Progenitor cell of endocrine pancreas (in vitro differentiated cells): ENCODE measurements at places on chromosomes 2 and 18.

DNA sequence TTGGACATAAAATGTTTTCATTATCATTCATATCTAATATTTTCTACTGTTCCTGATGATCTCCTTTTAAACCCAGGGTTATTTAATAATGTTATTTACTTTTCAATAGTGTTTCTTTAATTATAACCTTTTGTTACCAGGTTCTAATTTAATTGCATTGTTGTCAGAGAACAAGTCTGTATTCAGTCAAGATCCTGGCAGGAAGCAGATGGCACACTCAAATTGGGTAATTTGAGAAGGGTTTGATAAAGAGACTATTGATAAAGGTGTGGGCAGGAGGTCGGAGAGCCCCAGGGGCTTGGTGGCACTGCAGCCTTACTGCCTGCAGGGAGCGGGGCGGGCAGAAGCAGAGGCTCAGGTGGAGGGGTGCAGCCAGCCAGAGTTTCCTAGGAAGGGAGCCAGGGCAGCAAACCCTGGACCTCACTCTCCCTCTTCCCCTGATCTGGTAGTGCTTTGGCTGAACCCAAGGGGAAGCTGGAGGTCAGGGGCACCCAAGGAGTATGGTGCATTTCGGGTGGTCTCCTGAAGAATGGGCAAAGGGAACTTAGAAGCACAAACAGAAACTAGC lies 2.3 kb upstream of the KIF1A start:
- peaks cover 65% of the 10 kb centered on the region for H3K27me3 ChIP-seq
- H3K36me3 ChIP-seq = no peaks in the 10 kb centered on the region
- no peak overlapping the region for H3K27ac ChIP-seq
- no peak overlapping the region for H3K4me3 ChIP-seq
- no peak for DNase-seq
- H3K4me1 ChIP-seq = peaks cover 10% of the 10 kb centered on the region

DNA sequence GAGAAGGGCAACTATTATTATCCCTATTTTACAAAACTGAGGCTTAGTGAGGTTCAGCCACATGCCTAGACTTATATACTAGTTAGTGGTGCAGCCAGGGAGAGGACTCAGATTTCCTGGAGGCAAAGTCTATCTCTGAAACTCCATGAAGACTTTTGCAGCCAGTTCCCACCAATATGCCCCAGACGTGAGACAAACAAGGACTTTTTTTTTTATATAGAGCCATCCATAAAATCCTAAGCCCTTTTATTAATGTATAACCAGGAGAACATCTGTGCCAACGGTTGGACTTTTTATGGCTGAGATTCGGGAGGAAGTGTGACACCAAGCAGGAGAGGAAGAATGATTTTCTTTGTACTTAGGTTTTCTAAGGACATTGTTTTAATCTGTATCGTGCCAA lies 29.9 kb downstream of the LIPG start:
- no peaks in the 10 kb centered on the region for H3K27me3 ChIP-seq
- no peak for DNase-seq
- H3K27ac ChIP-seq = peak overlapping the region; percentile 15
- peaks cover 7% of the 10 kb centered on the region for H3K4me1 ChIP-seq
- H3K36me3 ChIP-seq = peaks cover 21% of the 10 kb centered on the region

- peak overlapping the region; percentile 68 for H3K4me3 ChIP-seq
- peaks cover 12% of the 10 kb centered on the region for H3K4me1 ChIP-seq
- peak; percentile 79 for DNase-seq
- no peaks in the 10 kb centered on the region for H3K36me3 ChIP-seq
- H3K27ac ChIP-seq = peak overlapping the region; percentile 74
- peaks cover 68% of the 10 kb centered on the region for H3K27me3 ChIP-seq
Observed at GRCh38 chr2:219001577-219002394, 8.6 kb upstream of the CRYBA2 start.

GRCh38 chr18:4208366-4208765 lies 246.7 kb downstream of the DLGAP1 start:
- no peak for DNase-seq
- no peaks in the 10 kb centered on the region for H3K4me1 ChIP-seq
- H3K27me3 ChIP-seq = no peaks in the 10 kb centered on the region
- H3K27ac ChIP-seq = no peak overlapping the region
- no peaks in the 10 kb centered on the region for H3K36me3 ChIP-seq

DNA sequence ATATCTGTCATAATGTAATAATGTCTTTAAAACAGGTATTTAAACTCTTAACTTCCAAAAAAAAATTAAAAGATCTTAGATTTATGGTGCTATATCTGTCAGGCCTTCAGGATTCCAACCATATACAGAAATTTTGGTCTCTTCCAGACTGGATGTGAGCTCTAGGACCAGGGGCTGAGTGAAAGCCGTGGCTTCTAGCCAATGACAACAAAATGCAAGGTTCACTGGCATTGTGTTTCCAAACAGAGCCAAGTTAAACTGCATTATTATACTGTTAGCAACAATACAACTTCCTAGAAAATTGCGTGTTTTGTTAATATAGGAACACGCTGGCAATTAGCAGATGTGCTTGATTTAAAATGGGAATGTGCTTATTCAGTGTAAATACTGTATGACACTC lies 809.8 kb upstream of the SOX11 start:
- no peaks in the 10 kb centered on the region for H3K4me1 ChIP-seq
- peaks cover 1% of the 10 kb centered on the region for H3K36me3 ChIP-seq
- no peak for DNase-seq
- no peak overlapping the region for H3K4me3 ChIP-seq

- DNase-seq = no peak
- peaks cover 5% of the 10 kb centered on the region for H3K4me1 ChIP-seq
- no peak overlapping the region for H3K4me3 ChIP-seq
- peaks cover 4% of the 10 kb centered on the region for H3K36me3 ChIP-seq
- no peaks in the 10 kb centered on the region for H3K27me3 ChIP-seq
Observed at GRCh38 chr2:188601391-188601790, 309.7 kb downstream of the GULP1 start.

DNA sequence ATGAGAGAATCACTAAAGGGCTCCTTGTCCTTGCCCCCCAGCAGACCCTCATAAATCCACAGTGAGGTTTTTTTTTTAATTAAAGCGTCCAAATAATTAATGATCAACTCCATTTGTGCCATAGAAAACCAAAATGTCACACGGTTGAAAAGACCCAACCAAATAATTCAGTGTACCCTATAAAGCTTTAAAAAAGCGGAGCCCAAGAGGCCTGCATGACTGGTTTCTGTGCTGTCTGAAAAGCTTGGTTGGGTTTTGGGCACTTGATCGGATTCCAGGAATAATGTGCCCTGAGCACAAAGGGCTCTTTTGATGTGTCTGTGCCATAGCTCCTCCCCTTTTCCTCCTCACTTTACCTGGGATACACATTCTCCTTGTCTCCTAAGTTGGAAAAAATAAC lies 523.2 kb downstream of the TNS1 start:
- H3K27me3 ChIP-seq = no peaks in the 10 kb centered on the region
- no peak overlapping the region for H3K4me3 ChIP-seq
- no peak for DNase-seq
- peaks cover 11% of the 10 kb centered on the region for H3K4me1 ChIP-seq

DNA sequence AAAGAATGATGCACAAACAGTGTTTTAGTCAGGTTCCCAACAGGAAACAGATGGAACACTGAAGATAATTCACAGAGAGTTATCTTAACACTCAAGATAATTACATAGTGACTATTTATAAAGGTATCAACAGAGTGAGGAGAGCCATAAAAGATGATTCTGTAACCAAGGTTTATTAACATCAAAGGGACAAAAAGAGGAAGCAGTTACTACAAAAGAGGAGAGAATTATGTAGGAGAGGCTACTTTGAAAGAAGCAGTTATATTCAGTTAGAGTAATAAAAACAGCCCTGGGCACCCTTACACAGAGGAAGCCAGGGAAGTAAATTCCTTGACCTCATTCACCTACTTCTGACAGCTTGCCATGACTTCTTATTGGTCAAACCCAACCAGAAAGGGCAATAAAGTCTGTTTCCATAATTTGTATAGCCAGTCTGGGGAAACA lies 326.5 kb upstream of the SLC39A10 start:
- no peak for DNase-seq
- no peaks in the 10 kb centered on the region for H3K36me3 ChIP-seq
- H3K27ac ChIP-seq = no peak overlapping the region
- no peaks in the 10 kb centered on the region for H3K4me1 ChIP-seq

- H3K4me1 ChIP-seq = peaks cover 3% of the 10 kb centered on the region
- peaks cover 48% of the 10 kb centered on the region for H3K27me3 ChIP-seq
- H3K27ac ChIP-seq = no peak overlapping the region
- H3K36me3 ChIP-seq = no peaks in the 10 kb centered on the region
- no peak overlapping the region for H3K4me3 ChIP-seq
Observed at GRCh38 chr18:45316127-45316526, 299.1 kb upstream of the SLC14A2 start.

GRCh38 chr2:25596516-25597244 lies 76.7 kb downstream of the DTNB start:
- peaks cover 15% of the 10 kb centered on the region for H3K4me1 ChIP-seq
- peaks cover 5% of the 10 kb centered on the region for H3K36me3 ChIP-seq
- no peaks in the 10 kb centered on the region for H3K27me3 ChIP-seq
- no peak for DNase-seq

GRCh38 chr2:232444409-232445148 lies 11.4 kb upstream of the ALPI start:
- H3K27me3 ChIP-seq = peaks cover 10% of the 10 kb centered on the region
- DNase-seq = no peak
- H3K4me1 ChIP-seq = no peaks in the 10 kb centered on the region

GRCh38 chr2:28137221-28137620 lies 246.7 kb downstream of the BABAM2 start:
- no peaks in the 10 kb centered on the region for H3K27me3 ChIP-seq
- no peaks in the 10 kb centered on the region for H3K4me1 ChIP-seq
- no peak for DNase-seq

GRCh38 chr2:180240774-180241173 lies 233.7 kb upstream of the CWC22 start:
- peaks cover 3% of the 10 kb centered on the region for H3K27me3 ChIP-seq
- DNase-seq = no peak
- no peak overlapping the region for H3K27ac ChIP-seq
- no peaks in the 10 kb centered on the region for H3K4me1 ChIP-seq
- H3K36me3 ChIP-seq = no peaks in the 10 kb centered on the region

DNA sequence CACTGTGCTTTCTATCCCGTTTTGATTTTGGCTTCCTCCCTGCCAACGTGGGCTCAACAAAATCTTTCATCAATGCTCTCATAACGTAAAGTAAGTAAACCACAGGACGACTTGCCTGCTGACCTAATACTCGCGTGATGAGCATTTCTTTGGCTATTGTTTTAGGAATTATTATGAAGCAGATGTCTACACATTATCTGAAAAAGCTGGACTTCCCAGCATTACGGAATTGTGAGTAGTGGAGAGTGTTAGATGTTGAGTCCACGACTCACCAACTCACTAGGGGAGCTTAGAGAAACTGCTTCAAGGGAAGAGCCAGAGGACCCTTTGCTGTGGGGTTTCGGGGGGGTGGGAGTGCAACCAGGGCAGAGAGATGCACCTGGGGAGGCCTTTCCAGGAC lies 21.9 kb downstream of the HJURP start:
- H3K27me3 ChIP-seq = no peaks in the 10 kb centered on the region
- H3K27ac ChIP-seq = no peak overlapping the region
- H3K36me3 ChIP-seq = peaks cover 12% of the 10 kb centered on the region
- no peaks in the 10 kb centered on the region for H3K4me1 ChIP-seq

DNA sequence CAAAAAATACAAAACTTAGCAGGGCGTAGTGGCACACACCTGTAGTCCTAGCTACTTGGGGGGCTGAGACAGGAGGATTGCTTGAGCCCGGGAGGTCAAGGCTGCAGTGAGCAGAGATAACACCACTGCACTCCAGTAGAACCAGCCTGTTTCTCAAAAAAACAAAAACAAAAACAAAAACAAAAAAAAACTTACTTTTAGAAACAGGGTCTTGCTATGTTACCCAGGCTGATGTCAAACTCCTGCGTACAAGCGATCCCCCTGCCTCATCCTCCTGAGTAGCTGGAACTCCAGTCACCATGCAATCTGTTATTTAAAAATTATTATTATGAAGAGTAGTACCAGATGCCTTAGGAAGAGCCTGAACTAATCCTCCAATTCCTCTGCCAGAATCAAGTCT lies 35.0 kb upstream of the GLI2 start:
- no peaks in the 10 kb centered on the region for H3K36me3 ChIP-seq
- peaks cover 85% of the 10 kb centered on the region for H3K27me3 ChIP-seq
- H3K4me1 ChIP-seq = no peaks in the 10 kb centered on the region
- H3K4me3 ChIP-seq = no peak overlapping the region

DNA sequence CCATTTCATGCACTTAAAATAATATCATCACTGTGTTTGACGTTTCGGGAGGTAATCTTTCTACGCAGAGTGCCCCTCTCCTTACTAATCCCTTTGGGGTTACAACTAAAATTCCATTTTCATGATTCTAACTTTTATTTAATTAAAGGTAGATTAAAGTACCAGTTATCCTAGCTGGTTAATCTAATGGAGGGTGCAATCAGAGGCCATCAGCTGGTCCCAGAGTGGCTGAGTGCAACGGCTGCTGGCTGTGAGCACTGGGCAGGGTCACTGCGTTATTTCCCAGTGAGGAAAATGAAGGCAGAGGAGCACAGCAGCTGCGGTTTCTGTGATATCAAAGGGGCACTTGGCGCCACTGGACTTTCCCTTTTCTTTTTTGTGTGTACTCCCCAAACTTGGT lies 12.1 kb downstream of the SCYGR4 start:
- no peaks in the 10 kb centered on the region for H3K27me3 ChIP-seq
- no peaks in the 10 kb centered on the region for H3K4me1 ChIP-seq
- no peak for DNase-seq
- H3K36me3 ChIP-seq = no peaks in the 10 kb centered on the region
- no peak overlapping the region for H3K27ac ChIP-seq

- DNase-seq = no peak
- H3K4me1 ChIP-seq = no peaks in the 10 kb centered on the region
- H3K4me3 ChIP-seq = no peak overlapping the region
- H3K36me3 ChIP-seq = no peaks in the 10 kb centered on the region
- no peak overlapping the region for H3K27ac ChIP-seq
Observed at GRCh38 chr2:187372213-187372612, 75.8 kb downstream of the CALCRL start.

DNA sequence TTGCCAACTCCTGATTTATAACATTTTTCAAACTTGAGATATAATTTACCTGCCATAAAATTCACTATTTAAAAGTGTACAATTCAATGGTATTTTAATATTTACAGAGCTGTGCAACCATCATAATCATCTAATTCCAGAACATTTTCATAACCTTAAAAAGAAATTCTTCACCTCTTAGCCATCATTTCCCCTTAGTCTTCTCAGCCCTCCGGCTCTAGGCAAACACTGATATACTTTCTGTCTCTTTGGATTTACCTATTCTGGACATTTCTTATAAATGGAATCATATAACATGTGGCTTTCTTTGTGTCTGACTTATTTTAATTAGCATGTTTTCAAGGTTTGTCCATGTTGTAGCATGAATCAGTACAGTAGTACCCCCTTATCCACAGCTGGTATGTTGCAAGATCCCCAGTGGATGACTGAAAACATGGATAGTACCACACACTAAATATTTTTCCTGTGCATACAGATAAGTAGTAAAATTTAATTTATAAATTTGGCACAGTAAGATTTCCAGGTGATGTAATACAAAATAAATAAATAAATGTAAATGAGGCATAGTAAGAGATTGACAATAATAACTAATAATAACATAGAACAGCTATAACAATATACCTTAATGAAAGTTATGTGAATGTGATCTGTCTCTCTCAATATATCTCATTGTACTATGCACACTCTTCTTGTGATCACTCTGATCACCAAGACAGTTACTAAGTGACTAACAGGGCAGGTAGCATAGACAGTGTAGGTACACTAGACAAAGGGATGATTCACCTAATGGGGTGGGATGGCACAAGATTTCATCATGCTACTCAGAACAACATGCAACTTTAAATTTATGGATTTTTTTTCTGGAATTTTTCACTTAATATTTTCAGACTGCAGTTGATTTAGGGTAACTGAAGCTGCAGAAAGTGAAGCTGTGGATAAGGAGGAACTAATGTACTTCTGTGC lies 73.1 kb downstream of the RAB3GAP1 start:
- no peaks in the 10 kb centered on the region for H3K27me3 ChIP-seq
- no peak overlapping the region for H3K4me3 ChIP-seq
- H3K27ac ChIP-seq = no peak overlapping the region
- peaks cover 7% of the 10 kb centered on the region for H3K4me1 ChIP-seq
- peaks cover 29% of the 10 kb centered on the region for H3K36me3 ChIP-seq
- no peak for DNase-seq
